Common myeloid progenitor, CD34-positive (primary cell): ENCODE measurements at places on chromosomes 6 and 20.

DNA sequence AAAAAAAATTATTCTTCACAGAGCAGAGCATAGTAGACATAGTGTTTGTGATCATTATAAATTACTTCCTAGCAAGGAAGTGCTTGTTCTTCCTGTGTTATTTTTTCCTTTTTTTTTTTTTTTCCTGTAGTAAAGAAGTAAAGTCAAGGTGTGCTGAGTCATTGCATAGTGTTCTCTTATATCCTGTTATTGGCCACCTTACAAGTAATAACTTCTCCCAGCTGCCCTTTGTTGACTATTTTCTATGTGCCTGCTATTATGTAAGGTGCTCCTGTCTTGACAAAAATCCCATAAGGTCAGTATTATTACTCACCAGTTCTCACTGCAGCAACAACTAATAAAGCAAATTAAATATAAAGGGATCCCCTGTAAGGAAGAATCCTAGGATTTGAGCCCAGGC is 195.3 kb downstream of the GJA1 start:
- DNase-seq: no peak
- no peak overlapping the region for H3K4me3 ChIP-seq
- no peaks in the 10 kb centered on the region for H3K36me3 ChIP-seq
- no peak overlapping the region for H3K27ac ChIP-seq

DNA sequence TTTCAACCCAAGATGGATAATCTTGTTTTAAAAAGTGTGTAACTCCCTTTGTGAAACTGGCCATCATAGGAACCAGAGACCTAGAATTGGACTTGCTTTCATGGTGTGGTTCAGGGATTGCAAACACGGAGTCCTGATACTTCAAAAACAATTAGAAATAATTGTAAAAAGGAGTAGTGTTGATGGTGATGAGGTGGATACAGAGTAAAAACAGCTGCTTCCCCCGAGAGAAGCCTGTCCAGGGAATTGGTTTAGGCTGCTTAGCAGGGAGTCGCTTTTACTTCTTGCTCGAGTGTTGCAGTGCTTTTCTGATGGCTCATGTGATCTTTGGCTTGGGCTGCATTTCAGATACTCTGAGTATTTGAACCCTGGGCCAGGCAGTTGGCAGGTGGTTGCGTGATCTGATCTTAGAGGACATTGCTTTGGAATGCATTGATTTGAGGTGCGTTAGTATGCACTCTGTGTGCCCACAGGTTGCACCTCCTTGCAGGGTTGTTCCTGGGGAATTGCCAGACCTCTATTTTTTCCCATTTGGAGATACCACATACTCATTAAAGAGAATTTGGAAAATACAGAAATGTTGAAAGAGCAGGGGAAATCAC is 19.5 kb downstream of the KIF3B start:
- no peaks in the 10 kb centered on the region for H3K36me3 ChIP-seq
- no peaks in the 10 kb centered on the region for H3K4me1 ChIP-seq
- no peaks in the 10 kb centered on the region for H3K27me3 ChIP-seq
- H3K27ac ChIP-seq: no peak overlapping the region
- no peak overlapping the region for H3K4me3 ChIP-seq
- DNase-seq: no peak

- H3K27me3 ChIP-seq: peaks cover 2% of the 10 kb centered on the region
- H3K4me1 ChIP-seq: no peaks in the 10 kb centered on the region
- H3K27ac ChIP-seq: no peak overlapping the region
- no peak for DNase-seq
- H3K36me3 ChIP-seq: no peaks in the 10 kb centered on the region
- no peak overlapping the region for H3K4me3 ChIP-seq
These were observed 64.9 kb upstream of the PAX1 start for GRCh38 chr20:21640556-21640955.

- no peak overlapping the region for H3K27ac ChIP-seq
- H3K36me3 ChIP-seq: no peaks in the 10 kb centered on the region
- peaks cover 11% of the 10 kb centered on the region for H3K4me1 ChIP-seq
- H3K4me3 ChIP-seq: no peak overlapping the region
These were observed 205.6 kb upstream of the RIN2 start for GRCh38 chr20:19552221-19553180.

GRCh38 chr6:156597095-156597494 is 180.1 kb upstream of the ARID1B start:
- no peaks in the 10 kb centered on the region for H3K36me3 ChIP-seq
- H3K4me3 ChIP-seq: no peak overlapping the region
- H3K4me1 ChIP-seq: peaks cover 9% of the 10 kb centered on the region

- H3K36me3 ChIP-seq: no peaks in the 10 kb centered on the region
- DNase-seq: peak; percentile 2
- no peak overlapping the region for H3K4me3 ChIP-seq
- H3K4me1 ChIP-seq: no peaks in the 10 kb centered on the region
- no peaks in the 10 kb centered on the region for H3K27me3 ChIP-seq
These were observed 332.8 kb downstream of the CDH4 start for GRCh38 chr20:61584851-61585250.

DNA sequence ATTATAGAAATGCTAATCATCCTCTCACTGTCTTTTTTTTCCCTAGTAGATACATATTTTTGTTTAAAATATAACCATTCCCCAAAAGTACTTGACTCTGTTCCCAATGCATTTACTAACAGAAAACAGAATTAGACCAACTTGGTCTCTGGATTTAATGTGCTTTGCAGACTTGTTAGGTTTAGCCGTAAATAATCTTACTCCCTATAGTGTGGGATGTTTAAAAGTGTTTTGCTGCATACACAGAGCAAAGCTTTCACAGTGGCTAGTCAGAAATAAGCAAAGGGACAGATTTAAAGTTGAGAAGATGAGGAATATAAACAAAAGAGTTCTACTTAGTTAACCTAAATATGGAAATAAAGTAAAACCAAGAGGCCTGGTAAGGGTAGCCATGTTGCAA is 527.5 kb downstream of the HDGFL1 start:
- H3K27ac ChIP-seq: no peak overlapping the region
- no peak for DNase-seq
- no peaks in the 10 kb centered on the region for H3K36me3 ChIP-seq
- H3K4me1 ChIP-seq: no peaks in the 10 kb centered on the region
- no peaks in the 10 kb centered on the region for H3K27me3 ChIP-seq

DNA sequence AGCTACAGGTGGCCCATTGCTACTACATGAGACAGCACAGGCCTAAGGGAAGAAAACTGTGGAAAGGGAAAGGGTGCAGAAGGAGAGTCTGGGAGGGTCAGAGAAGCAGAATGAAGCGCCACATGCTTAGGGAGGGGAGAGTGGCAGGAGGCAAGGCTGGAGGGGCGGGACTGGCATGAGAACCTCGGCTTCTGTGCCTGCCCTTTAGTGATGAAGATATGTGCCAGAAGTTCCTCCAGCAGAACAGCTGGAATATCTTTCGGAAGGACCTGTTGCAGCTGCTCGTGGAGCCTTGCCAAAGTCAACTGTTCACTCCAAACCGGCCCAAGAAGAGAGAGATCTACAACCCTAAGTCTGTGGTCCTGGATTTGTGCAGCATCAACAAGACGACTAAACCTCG is 61.8 kb downstream of the CNBD2 start:
- no peak overlapping the region for H3K27ac ChIP-seq
- H3K36me3 ChIP-seq: no peaks in the 10 kb centered on the region
- no peak for DNase-seq
- no peaks in the 10 kb centered on the region for H3K4me1 ChIP-seq

GRCh38 chr6:170286934-170287265 is 4.0 kb downstream of the DLL1 start:
- no peak for DNase-seq
- H3K36me3 ChIP-seq: no peaks in the 10 kb centered on the region
- H3K4me3 ChIP-seq: no peak overlapping the region

DNA sequence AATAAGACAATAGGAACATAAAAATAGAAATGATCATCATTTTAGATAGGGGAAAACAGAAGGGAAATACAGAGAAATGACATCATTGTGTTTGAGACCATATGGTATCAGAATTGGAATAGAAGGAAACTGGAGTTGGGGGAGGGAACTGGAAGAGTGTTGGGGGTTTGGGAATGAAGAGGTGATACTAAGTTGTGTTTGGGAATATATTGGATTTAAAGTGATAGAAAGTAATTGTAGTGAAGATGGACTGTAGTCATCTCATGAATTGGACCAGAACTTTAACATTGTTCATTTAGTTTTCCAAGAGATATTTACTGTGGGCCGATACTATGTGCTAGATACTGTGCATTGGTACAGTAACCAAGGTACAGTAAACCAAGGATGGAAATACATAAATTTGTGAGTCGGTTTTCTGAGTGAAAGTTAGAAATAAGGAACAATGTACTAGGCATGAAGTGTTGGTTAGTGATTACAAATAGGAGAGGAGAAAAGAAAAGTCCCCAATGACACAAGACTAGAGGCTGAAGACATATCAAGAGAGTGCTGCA is 32.3 kb downstream of the KCNQ5 start:
- no peaks in the 10 kb centered on the region for H3K4me1 ChIP-seq
- no peak overlapping the region for H3K4me3 ChIP-seq
- no peaks in the 10 kb centered on the region for H3K27me3 ChIP-seq
- peaks cover 3% of the 10 kb centered on the region for H3K36me3 ChIP-seq
- no peak for DNase-seq

GRCh38 chr6:18501663-18502013 is 114.5 kb downstream of the RNF144B start:
- no peaks in the 10 kb centered on the region for H3K36me3 ChIP-seq
- H3K27me3 ChIP-seq: no peaks in the 10 kb centered on the region
- H3K4me3 ChIP-seq: no peak overlapping the region
- peak overlapping the region; percentile 75 for H3K27ac ChIP-seq
- peak; percentile 65 for DNase-seq
- peaks cover 43% of the 10 kb centered on the region for H3K4me1 ChIP-seq

DNA sequence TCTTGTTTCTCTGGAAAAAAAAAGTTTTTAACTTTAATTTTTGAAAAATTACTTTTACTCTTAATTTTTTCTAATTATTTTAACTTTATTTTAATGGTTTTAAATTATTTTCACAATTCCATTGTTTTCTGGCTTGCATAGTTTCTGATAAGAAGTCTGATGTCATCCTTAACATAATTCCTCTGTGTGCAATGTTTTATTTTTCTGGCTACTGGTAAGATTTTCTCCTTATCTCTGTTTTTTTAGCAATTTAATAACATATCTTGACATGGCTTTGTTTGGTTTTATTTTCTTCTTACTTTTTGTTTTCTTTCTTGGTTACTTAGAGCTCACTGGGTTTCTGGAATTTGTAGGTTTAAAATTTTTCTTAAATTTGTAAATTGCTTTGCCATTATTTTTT is 114.8 kb downstream of the TBXT start:
- no peaks in the 10 kb centered on the region for H3K4me1 ChIP-seq
- no peak for DNase-seq
- H3K4me3 ChIP-seq: no peak overlapping the region
- no peaks in the 10 kb centered on the region for H3K36me3 ChIP-seq
- no peak overlapping the region for H3K27ac ChIP-seq

- H3K4me1 ChIP-seq: peaks cover 2% of the 10 kb centered on the region
- H3K27me3 ChIP-seq: no peaks in the 10 kb centered on the region
- DNase-seq: peak; percentile 46
- no peaks in the 10 kb centered on the region for H3K36me3 ChIP-seq
- H3K27ac ChIP-seq: no peak overlapping the region
These were observed 165.2 kb upstream of the CST7 start for GRCh38 chr20:24783631-24784492.

- no peak overlapping the region for H3K4me3 ChIP-seq
- H3K36me3 ChIP-seq: no peaks in the 10 kb centered on the region
- no peak for DNase-seq
- no peaks in the 10 kb centered on the region for H3K4me1 ChIP-seq
These were observed 83.7 kb upstream of the ZFP64 start for GRCh38 chr20:52275181-52275691.

DNA sequence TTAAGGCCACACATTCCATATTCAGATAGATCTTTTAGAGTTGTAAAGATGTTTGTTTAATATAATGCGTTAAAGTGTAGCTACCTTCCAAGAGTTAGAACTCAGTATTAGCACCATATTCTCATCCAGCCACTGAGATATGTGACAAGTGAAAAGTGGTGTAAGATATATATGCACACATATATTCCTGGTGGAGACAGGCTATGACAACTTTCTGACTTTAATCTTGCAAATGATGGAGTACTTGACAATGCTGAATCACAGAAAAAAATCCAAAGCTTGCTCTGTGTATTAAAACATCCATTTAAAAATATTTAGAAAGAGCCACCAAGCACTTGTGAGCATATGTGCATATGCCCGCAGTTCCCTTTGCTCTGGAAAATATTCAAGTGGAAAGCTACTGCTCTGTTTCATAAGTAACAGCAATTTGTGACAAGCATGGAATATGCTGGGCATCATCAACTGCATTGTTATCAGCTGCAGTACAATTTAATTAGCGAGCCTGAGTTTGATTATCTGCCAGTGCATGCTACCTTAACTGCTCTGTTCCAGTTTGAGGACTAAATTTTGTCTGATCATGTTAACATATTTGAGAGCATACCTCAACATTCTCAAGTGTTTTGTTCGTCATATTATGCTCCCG is 64.8 kb downstream of the VIP start:
- no peak overlapping the region for H3K27ac ChIP-seq
- H3K4me1 ChIP-seq: no peaks in the 10 kb centered on the region

DNA sequence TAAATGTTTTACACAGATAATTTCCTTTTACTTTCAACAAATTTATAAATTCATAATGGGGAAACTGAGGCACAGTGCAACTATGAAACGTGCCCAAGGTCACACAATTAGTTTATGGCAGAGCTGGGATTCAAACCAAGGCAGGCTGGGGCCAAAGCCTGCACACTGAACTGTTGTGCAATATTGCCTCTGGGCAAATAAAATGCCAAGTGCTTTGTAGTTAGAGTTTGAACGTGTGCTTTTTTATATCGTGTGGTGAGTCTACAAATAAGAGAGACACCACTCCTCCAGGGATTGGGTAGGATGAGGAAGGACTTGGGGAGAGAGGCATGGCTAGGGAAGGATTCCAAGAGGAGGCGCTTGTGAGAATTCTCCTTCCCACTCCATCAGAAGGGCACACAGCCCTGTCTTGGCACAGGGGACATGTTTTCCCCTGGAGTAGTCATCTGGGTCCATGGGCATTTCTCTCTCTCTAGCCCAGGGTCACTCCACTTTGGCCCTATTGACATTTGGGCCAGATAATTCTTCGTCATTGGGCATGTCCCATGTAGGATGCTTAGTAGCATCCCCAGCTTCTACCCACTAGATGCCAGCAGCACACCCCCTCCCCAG is 2.8 kb upstream of the CDH22 start:
- peak; percentile 13 for DNase-seq
- peaks cover 20% of the 10 kb centered on the region for H3K4me1 ChIP-seq
- H3K27me3 ChIP-seq: peaks cover 34% of the 10 kb centered on the region
- H3K27ac ChIP-seq: no peak overlapping the region
- no peak overlapping the region for H3K4me3 ChIP-seq
